ENCODE measurements at places on chromosomes 12 and 14.

DNA sequence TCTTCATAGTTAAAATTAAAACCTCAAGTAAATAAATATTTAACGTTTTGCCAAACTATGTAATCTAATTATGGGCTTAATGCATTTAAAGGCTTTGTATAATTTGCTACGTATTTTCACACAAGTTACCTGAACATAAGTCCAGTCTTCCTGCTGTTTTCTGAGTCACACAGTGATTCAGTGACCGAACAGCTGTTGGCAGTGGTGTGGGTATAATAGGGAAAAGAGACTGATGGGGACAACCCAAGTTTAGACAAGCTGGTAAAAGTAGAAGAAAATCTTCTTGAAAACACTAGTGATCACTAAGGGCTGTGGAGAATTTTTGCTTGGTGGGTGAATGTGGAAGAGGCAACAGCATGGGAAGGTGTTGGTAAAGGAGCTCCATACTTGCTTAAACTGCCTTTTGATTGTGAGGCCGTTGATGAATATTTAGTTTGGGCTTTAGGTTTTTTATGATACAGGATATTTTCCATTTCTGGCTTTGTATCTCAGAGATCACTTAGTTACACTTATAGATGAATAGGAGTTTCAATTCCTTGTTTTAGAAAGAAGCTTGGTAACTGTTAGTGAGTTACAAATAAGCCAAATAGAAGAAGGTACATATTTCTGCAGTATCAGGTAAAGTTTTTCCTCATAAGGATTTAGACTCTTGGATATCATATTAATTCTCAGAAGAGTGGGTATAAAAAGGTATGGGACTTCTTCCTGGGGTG, 23.9 kb downstream of the LRRK2 start:
- DNase-seq = no peak

DNA sequence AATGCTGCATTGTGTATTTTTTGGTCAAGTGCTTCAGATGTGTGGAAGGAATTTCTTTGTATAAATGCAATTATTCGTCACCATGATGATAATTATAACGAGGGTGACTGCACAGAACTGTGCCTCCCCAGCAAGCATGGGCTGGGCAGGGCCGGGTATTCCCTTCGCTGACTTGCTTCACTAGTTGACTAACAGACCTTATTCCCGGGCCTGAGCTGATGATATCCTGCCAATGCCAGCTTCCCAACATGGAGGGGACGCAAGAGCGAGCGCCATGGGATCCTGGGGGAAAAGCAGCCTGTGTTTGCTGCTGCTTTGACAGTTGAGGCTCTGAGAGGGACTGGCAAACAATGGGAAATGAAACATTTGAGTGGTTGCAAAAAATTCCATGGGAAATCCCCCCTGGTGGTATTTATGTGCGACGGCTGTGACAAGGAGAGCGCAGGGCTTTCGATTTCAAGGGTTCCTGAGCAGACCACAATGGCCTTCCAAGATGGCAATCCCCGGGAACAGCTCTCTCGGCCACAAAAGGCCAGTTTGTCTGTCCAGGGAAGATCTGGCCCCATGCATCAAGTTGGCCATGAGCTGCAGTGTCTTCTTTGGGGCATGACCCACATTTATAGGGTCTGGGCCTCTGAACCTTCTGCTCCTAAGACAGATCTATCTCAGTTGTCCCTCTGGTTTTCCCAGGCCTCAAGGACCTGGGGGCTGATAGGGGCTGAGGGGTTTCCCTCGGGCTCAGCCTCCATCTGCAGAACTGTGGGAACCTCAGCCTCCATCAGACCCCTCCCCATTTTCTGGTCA, 21.9 kb upstream of the MAP1LC3B2 start:
- no peak for DNase-seq

DNA sequence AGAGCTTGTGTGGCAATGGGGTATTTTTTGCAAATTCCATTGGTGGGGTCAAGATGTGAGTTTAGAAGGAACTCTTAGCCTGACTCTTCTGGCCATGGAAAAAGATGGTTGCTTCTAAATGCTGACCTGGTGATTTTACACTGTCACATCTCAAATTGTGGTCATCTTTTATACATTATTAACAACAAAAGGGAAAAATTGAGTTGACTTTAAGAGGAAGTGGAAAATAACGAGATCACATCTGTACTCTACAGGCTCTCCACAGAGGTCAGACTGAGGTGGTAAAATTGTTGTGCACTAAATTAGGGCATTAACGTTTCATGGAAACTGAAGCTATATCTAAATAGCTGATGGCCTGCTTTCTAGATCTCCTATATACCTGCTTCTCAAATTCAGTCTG, 44.7 kb downstream of the PTPN11 start:
- DNase-seq = no peak

DNA sequence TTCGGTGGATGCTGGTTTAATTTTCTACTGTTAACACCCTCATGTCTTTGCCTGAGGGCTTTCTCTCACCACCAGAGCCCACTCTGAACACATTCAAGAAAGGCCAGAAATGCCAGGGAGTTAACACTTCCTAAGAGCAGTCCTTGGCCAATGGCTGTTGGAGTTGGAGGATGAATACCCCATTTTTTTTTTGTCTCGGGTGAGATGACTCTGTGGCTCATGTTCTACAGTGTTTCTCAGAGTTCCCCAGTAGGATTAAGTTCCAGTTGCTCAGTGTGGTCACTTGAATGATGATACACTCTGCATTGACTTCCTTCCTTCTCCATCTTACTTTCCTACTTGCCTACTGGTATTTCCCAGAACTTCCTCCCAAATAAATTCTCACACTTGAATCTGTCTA, 65.8 kb downstream of the FOS start:
- no peak for DNase-seq

GRCh38 chr12:49364989-49365388, 2.3 kb upstream of the SPATS2 start:
- DNase-seq = no peak

GRCh38 chr12:131364903-131365820, 345.7 kb upstream of the SFSWAP start:
- DNase-seq = no peak
